ENCODE measurements at places on chromosomes 5 and 9.

- DNase-seq: no peak
These were observed 59.1 kb downstream of the FNBP1 start for GRCh38 chr9:129983891-129984290.

DNA sequence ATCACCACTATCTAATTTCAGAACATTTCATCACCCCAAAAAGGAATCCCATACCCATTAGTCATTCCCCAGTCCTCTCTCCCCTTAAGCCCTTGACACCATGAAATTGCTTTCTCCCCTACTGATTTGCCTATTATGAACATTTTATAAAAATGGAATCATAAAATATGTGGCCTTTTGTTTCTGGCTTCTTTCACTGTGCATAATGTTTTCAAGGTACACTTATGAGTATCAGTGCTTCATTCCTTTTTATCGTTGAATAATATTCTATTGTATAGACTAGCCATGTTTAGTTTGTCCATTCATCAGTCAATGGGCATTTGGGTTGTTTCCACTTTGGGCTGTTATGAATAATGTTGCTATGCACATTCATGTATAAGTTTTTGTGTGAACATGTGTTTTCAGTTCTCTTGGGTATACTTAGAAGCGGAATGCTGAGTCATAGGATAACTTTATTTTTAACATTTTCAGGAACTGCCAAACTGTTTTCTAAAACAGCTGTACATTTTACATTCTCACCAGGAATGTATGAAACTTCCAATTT, 40.4 kb upstream of the FGF1 start:
- no peak for DNase-seq

GRCh38 chr5:173291722-173292658, 36.2 kb downstream of the STC2 start:
- DNase-seq: no peak

GRCh38 chr9:137164370-137165249, 5.2 kb downstream of the LRRC26 start:
- DNase-seq: no peak

- DNase-seq: no peak
These were observed 78.8 kb downstream of the SEMA6A start for GRCh38 chr5:116495786-116496357.

GRCh38 chr5:62263401-62263800, 42.6 kb upstream of the KIF2A start:
- no peak for DNase-seq

GRCh38 chr5:180541710-180542109, 47.5 kb downstream of the CNOT6 start:
- DNase-seq: no peak

DNA sequence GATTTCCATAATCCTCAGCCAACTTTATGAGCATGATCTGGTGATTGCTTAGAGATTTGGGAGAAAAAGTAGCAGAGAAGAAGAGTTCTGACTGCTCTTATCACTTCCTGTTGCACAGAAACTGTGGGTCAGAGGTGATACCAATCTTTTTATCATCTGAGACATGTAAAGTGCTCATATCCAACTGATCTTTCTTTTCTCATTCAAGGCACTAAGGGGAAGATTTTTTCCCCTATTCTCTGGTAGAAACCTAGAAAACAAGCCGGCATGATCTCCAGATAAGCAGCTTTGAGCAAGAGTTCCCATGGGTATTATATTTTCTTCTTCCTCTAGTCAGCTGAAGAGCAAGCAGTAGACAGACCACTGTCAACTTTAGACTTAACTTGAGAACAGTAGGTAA, 29.0 kb upstream of the GPR150 start:
- no peak for DNase-seq

- DNase-seq: no peak
These were observed 14.1 kb upstream of the OR2S2 start for GRCh38 chr9:35972093-35972492.

DNA sequence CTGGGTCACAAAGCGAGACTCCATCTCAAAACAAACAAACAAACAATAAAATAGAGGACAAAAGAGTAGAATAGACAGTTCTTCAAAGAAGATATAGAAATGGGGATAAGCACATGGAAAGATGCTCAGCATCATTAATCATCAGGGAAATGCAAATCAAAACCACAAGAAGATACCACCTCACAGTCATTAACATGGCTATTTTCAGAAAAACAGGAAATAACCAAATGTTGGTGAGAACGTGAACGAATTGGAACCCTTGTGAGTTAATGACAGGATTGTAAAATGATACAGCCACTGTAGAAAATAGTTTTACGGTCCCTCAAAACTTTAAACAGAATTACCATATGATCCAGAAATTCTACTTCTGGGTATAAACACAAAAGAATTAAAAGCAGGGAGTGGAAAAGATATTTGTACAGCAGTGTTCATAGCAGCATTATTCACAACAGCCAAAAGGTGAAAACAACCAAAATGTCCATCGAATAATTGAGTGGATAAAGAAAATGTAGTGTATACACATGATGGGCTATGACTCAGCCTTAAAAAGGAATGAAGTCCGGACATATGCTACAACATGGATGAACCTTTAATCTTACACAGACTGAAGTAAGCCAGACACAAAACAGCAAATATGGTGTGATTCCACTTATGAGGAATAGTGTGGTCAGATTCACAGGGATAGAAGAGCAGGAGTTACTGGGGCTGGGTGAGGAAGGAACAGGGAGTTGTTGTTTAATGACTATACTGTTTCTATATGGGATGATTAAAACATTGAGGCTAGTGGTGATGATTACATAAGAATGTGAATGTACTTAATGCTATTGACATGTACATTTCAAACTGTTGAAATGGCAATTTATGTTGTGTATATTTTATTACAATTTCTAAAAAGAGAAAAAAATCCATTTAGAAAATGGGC, 19.7 kb downstream of the OR2V2 start:
- DNase-seq: no peak

DNA sequence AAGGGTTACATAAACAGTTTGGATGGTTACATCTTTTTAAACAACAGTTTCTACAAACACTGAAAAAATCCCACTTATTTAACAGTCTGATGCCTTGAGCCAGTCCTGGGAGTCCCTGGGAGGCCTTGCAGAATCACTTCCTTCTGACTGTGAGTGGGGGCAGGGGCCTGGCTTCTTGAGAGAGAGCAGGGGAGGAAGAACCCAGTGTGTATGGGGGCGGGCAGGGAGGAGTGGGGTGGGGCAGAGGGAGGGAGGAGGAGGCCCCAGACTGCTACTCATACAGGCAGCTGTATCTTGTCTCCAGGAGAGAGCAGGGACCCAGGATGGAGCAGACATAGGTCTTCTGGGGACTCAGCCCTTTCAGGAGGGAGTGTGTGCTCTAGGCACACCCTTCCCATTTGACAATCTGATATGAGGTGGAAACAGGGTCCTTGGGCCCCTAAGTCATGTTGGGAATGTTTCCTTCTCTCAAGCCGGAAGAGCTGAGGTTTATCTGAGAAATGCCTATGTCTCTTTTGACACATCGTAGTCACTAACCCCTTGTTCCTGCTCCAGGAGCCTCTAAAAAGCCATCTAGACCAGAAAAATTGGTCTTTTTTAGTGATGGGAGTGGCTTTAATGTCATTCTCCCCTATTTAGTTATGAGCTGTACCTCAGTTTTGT, 52.8 kb downstream of the IRF1 start:
- no peak for DNase-seq

DNA sequence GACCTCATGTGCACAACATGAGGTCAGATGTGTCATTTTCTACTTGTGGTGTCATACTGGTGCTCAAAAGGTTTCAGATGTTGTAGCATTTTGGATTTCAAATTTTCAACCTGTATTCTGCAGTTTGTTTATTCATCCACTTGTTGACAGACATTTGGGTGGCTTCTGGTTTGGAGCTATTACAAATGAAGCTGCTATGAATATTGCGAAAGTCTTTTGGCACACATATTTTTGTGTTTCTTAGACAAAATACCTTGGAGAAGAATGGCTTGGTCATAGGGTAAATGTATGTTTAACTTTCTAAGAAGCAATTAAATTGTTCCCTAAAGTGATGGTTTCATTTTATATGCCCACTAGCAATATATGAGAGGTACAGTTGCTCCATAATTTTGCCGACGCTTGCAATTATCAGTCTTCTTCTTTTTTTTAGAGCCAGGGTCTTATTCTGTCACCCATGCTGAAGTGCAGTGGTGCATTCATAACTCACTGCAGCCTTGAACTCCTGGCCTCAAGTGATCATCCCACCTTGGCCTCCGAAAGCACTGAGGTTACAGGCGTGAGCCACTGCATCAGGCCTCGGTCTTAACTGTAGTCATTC, 70.7 kb upstream of the TRPC7 start:
- DNase-seq: no peak

GRCh38 chr5:11048760-11049159, 287.7 kb upstream of the DAP start:
- no peak for DNase-seq

- peak; percentile 14 for DNase-seq
These were observed 1.1 kb downstream of the CFAP77 start for GRCh38 chr9:132411091-132411508.

DNA sequence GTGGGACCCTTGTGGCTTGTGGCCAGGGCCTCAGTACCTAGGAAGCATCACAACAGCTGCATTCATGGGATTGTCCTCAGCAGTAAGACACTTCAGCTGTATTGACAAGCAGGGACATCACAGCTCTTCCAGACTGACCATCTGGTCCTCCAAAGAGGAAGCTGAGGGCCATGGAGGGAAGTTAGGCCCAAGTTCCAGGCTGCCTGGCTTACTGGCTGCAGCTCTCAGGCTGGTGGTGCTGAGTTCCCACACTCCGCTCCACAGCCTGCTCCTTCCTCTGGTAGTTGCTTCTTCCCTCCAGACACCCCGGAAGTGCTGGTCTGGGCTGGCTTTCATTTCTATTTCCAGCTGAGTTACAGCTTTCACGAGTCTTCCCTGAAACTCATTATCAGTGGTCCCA, 5.7 kb upstream of the STING1 start:
- DNase-seq: no peak

DNA sequence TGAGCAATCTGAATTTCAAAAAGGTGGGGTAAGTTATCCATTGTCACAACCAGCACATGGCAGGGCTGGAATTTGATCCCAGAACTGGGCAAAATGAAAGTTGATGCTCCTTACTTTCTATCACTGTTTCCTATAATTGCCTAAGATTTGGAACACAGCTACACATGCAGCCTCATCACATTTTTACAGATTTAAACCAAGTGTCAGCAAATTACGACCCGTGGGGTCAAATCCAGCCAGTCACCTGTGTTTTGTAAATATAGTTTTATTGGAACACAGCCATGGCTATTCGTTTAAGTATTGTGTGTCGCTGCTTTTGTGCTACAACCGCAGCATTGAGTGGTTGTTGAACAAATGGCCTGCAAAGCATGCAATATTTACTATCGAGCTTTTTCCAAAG, 94.3 kb downstream of the SREK1 start:
- DNase-seq: no peak

- DNase-seq: no peak
These were observed 73.0 kb upstream of the GPR151 start for GRCh38 chr5:146589028-146589345.

DNA sequence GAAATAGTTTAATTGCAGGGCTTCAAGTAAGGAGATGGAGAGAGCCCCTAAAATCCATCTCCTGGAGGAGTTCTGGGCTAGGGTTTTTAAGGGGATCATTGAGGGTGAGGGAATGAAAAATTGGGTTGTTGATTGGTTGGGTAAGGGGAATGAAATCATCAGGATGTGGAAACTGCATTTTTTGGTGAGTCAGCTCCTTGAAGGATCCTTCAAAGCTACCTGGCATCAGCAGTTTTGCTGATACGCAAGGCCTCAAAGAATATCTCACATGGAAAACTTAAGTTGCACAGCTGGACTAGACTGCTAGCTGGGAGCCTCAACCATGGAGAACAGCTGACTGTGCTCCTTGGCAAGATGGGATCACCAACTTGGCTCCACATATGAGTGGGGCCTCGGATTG, 136.7 kb downstream of the FGF10 start:
- no peak for DNase-seq

DNA sequence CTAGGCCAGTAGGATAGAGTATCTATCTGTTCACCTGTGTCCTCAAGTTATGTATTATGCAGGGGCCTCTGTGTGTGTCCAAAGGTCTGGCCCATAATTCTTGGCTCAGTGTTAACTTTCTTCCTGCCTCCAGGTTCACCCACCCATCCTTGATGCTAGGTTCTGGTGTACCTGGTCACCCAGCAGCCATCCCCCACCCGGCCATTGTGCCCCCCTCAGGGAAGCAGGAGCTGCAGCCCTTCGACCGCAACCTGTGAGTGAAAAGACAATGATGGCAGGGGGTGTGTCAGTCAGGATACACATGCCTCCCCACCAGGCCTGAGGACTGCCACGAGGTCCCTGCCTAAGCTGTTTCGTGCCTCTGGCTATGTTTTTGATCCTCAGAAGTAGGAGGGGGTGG, 27.6 kb downstream of the TCF7 start:
- no peak for DNase-seq

- no peak for DNase-seq
These were observed 549.0 kb upstream of the ZNF608 start for GRCh38 chr5:125295405-125295872.
